ENCODE measurements at places on chromosomes 7 and 10.

DNA sequence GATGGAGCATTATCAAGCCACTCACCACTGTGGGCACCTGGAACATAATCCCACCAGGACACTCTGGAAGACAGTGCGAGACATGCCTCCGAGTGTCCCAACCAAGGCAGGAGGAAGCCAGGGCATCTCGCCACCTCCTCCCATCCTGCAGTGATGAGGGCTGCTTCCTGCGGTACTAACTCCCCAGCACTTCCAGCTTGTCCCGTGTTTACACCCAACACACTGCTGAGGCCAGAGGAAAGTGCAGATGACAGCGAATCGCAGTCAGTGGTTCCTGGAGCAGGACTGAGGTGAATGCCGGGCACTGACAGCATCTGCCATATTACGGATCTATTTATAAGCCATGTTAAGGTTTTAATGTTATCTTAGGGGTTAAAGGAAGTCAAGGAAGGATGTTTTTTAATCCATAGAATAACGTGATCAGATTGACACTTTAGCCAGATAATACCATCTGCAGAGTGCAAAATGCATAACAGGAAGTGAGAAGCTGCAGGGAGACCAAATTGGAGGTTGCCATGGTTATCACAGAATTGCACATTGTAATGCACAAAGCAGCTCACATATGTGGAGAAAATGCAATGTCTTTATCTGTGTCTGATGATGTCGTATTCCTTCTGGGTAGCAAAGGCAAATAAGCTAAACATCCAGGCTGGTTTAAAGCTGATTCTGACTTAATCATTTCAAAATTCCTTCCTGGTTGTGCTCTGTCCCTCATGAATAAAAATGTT, 314.1 kb upstream of the C7orf33 start:
- no peak for DNase-seq

DNA sequence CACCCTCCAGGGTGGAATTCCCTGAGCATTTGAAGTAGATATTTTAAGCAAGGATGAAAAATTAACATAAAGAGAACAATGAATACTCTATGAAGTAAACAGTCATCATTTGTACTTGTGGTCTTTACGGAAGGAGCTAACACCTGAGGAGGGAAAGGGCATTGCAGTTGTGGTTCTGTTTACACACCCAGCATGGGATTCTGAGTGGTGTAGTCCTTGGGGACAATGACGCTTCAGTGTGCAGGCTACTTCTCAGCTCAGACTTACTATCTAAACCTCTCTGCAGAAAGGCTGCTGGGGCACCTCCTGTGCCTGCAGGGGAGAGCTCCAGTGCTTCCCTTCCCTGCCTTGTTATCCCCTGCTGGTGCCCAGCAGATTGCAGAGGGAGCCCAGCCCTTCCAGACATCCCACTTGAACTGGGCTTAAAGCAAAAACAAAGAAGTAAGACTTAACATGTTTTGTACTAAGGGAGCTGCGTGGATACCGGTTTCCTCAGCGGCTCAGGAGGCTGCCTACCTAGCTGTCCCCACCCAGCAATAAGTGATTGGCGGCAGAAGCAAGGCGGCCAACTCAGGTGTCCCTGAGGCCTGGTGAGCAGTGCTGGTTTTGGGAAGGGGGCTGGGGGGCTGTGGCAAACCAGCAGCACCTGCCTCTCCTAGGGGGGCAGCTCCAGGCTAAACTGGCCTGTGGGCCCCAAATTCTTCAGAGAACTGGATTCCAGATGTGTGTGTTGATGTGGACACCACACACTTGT, 89.1 kb downstream of the CELF2 start:
- peak; percentile 10 for DNase-seq

DNA sequence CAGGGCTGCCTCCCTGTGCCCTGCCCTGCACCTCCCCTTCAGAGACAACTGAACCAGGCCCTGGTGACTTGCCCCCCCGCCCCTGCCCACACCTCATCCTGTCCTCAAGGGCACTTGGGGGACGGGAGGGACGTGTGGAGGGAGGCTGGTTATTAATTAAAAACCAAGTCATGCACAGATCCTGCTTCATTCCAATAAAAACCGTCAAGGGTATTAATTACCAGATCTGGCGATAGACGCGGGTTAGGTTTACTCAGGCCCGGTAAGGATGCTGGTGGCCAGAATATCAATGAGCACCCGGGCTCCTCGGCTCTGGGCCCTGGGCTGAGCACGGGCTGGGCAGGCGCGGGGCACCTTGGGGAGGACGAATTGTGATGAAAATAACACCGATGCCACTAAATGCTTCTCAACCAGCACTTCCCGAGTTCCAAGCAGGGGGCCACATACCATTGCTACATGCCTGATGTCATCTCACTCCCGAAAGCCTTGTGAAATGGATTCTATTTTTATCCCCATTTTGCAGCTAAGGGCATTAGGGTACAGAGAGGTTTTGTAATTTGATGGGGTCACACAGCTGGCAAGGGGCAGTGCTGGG, 24.5 kb upstream of the GTF2IRD1 start:
- DNase-seq = peak; percentile 72

DNA sequence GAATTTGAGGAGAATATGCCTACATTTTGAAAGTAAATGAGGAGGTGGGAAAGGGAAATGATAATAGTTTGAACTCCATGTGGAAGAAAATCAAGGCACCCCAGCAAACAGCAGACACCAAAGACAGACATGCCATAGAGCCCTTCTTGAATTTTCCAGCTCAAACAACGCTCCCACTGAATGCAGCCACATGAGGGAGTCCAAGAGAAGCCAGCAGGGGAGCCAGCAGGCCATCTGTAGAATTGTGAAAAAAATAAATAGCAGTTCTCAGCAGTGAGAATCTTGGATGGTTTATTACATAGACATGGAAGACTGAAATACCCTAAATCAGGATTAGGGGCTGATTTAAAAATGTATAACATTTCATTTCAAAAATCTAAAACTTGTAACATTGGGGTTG, 1567.3 kb upstream of the LRRTM3 start:
- peak; percentile 7 for DNase-seq

GRCh38 chr10:99395750-99396445, 34.5 kb downstream of the GOT1 start:
- DNase-seq = no peak

Measured in NB4 (cell line).